ENCODE measurements at places on chromosomes 13 and 19. TPM values are rescaled to one million over a fixed set of nuclear protein-coding genes. Genes with fewer than 3 reads are reported as not detected.

- no peak for DNase-seq
Observed at GRCh38 chr19:40091205-40092129, 724 bp upstream of the ZNF780A start.

FPR1 gene
- polyA plus RNA-seq: 1.2 TPM

GRCh38 chr19:30076101-30076551 is 134.1 kb downstream of the URI1 start:
- no peak for DNase-seq

MIDN gene
- polyA plus RNA-seq: 19.1 TPM

STAP2 gene
- polyA plus RNA-seq: 55.0 TPM

GRCh38 chr19:29524201-29524911 is 1.4 kb upstream of the VSTM2B start:
- DNase-seq: peak; percentile 1

DNA sequence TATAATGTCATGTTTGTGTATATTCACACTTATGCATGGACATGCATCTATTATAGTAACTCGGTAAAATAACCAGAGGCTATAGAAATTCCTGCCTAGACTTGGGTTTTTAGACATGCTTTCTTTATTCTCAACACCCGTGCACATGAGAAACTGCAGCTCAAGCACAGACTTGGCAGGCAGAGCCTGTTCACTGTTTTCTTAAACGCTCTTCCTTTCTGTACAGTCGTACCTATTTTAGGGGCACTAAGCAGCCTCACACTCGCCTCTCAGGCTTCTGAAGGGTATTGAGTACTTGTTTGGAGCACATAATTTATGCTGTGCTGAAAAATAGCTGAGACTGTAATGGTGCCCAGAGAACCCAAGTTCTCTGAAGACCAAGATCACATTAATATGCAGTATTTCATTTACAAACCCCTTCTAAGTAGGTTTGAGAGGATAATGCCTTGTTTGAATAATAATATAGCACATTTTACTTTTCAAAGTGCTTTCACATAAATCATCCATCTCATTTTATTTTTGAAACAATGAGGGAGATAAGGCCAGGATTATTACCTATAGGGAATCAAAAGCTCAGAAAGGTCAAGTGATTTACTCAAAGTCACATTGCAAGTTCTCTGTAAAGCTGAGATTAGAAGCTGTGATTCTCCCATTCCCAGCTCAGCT is 429.9 kb downstream of the SPRY2 start:
- no peak for DNase-seq

DNA sequence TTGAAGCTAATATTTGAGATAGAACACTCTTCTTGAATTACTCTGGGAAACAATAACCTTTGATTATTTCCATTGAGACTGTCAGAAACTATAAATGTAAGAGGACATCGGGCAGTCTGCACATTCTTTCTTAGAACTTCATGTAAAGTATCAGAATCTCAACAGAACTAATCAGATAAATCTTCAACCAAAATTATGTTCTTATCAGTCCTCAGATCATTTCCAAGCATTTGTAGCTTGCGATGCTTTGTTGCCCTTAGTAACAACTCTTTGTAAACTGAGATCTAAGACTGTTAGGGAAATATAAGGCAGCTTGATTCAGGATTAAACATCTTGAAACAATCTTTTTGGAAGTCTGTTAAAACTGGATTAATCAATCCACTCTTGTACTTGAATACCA is 70.3 kb downstream of the FNDC3A start:
- DNase-seq: no peak

DNA sequence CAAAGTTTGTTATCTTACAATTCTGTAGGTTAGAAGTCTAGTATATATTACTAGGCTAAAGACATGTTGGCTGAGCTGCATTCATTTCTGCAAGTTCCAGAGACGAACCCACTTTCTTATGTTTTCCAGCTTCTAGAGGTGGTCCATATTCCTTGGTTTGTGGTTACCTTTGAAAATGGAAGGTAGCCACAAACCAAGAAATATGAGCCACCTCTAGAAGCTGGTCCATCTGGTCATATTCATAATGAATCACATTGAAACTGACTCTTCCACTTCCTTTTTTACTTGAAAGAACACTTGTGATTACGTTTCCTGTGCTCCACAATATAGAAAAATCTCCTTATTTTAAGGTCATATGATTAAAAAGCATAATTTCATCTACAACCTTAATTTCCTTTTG is 943.0 kb upstream of the PCDH9 start:
- peak; percentile 54 for DNase-seq

TMEM150B gene
- not detected for polyA plus RNA-seq

ZNF534 gene
- polyA plus RNA-seq: not detected

- no peak for DNase-seq
Observed at GRCh38 chr13:111881700-111882099, 185.2 kb upstream of the SOX1 start.

CYP2F1 gene
- not detected for polyA plus RNA-seq

DNA sequence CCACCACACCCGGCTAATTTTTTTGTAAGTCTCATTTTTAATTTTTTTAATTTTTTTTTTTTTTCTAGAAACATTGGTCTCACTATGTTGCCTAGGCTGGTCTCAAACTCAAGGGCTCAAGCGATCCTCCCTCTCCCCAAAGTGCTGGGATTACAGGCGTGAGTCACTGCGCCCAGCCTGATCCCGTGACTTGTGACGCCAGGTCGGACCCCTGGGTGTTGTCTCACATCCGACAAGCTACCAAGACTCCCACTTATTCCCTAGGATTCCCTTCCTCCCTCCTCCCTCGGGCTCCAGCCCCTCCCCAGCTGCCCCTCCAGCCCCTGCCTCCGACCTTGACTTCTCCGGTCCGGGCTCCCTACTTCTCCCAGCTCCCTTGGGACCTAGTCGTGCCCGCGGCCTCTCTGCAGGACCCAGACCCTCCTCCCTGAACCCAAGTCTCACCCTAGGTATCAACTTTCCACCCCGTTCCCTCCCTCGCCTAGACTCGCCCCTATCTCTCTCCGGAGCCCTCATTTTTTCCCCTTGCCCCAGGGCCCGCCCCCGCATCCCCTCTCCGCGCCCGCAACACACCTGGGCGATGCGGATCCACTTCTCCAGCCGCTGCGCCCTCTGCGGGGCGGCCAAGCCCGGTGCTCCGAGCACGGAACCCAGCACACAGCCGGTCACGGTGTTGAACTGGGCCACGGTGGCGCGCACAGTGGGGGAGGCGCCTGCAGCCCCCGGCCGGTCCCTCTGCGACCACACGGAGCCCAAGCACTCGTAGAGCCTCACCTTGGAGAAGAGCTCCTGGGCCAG is 13.1 kb downstream of the RGL3 start:
- DNase-seq: peak; percentile 24

DNA sequence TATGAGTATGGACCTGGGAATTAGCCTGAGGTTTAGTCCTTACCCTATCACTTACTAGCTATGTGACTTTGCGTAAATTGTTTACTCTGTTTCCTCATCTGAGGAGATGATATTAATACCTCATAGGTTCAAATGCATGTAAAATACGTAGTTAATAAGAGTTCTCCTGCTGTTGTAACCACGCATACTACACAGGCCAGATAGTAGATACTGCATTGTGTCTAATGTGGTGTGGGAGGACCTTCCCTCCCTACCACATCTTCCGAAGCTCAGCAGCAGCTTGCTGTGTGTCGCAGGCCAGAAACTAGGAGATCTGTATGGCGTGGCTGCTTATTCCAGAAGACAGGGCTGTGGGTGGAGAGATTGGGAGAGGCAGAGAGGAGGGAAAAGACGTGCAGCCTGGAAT is 23.0 kb downstream of the GTF2F2 start:
- DNase-seq: peak; percentile 71

DNA sequence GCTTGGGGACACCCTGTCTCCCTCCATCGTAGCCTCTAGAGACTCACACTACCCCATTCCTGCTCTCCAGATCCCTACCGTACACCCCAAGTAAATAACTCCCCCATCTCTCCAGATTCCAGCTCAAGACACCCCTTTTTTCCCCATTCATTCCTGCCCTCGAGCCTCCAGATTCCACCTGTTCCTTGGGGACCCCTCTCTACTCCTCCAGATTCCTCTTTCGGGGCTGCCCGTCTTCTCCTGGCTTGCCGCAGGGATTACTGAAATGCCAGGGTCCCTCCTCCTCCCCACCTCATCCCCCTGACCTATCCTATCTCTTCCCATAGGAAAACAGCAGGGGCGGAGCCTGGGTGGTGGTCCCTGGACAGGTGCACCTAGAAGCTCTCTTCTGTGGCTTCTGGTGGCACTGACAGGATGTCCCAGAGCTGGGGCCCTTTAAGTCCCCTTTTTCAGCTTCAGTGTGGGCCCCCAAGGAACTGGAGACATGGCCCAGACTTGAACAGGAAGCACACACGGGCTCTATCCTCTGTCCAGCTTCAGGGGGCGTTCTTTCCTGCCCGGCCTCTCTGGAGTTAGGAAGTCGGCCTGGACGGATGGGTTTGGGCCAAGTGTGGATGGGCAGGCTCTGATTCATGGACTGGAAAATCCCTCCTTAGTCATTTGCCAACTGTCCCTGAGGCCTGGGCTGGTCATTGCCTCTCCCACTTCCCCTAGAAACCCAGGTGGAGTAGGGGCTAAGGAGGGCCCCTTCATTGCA is 1.2 kb downstream of the ZSWIM4 start:
- peak; percentile 96 for DNase-seq

C3 gene
- 142 TPM for polyA plus RNA-seq

ACTMAP gene
- polyA plus RNA-seq: 3.2 TPM

CYP2S1 gene
- polyA plus RNA-seq: 0.42 TPM
